Choroid plexus epithelial cell (primary cell): ENCODE measurements at places on chromosomes 4 and X.

DNA sequence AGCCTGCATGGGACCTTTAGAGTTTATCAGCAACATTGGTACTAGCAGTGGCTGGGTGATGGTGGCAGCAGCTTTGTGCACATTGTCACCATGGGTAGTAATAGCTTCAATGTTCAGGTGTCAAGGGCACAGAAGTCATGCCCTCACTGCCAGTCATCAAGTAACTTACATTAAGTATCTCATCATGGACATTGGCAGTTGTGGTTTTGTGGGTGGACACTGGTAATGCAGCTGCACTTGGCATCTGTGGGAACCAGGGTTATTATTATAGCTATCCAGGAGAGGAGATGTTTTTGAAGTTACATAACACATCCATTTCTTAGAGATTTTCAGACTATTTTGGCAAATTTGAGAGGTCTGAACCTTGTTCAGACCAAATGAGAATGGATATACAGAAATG is 243.2 kb upstream of the NOCT start:
- DNase-seq: no peak

DNA sequence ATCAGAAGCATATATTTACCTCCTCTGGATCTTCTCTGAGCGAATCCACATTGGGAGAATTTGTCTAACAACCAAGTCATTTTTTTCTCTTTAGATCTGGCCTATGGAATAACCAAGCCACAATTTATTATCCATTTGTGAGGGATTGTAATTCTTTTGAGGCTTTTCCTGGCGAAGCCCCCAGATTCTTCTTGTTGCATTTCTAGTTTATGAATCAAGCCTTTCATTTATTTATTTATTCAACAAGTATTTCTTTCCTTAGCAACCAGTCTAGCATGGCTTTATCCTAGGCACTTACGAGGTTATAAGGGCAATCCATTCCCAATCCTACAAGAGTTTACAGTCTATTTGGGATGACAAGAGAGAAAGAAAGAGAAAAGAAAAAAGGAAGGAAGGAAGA is 18.4 kb upstream of the FNIP2 start:
- peak; percentile 58 for DNase-seq

GRCh38 chr4:186755550-186756519 is 32.2 kb upstream of the FAT1 start:
- no peak for DNase-seq

DNA sequence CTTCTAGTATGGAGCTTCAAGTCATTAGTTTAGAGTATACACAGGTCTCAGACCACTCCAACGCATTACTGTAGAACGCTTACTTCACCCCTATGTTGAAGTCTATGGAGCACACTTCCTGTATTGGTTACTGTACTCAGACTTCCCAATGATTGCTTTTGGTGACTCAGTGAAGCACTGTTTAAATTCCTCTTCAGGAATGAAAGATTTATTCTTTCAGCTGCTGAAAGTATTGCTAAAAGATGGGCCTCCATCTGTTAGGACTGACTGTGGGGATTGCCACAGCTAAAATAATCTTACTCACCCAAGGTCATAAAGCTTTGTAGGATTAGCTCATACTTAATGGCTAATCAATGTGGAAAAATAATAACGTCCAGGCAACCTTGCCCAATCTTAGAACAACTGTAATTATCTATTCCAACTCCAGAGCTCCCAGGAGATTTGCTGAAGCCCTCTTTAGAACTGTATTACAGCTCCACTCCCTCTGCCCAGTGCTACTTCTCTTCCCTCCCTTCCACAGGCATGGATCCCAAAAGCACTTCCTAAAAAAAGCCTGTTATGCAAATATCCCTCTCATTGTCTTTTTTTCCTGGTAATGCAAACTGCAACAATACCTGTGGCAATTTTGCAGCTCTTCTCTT is 281.9 kb upstream of the HS3ST1 start:
- peak; percentile 7 for DNase-seq

GRCh38 chr4:99754756-99755155 is 61.9 kb upstream of the DAPP1 start:
- DNase-seq: peak; percentile 13

DNA sequence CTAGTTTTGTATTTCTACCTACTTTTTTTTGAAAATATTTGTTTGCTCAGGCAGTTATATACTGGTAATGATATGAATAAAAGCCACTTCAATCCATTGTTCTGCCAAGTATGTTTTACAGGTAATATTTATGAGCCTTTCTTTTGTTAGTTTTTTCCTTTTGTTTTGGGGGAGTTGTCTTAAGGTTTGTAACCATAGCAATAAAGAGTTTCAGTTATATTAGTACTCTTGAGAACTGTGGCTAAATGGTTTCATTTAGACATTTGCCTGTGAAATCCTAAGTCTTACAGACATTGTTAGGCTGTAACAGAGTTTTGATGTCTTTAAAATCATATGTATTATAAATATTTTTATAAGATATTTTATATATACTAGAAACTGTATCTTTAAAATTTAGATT is 150.1 kb downstream of the DIPK2B start:
- DNase-seq: no peak
